ENCODE measurements at places on chromosomes 1 and 21.

DNA sequence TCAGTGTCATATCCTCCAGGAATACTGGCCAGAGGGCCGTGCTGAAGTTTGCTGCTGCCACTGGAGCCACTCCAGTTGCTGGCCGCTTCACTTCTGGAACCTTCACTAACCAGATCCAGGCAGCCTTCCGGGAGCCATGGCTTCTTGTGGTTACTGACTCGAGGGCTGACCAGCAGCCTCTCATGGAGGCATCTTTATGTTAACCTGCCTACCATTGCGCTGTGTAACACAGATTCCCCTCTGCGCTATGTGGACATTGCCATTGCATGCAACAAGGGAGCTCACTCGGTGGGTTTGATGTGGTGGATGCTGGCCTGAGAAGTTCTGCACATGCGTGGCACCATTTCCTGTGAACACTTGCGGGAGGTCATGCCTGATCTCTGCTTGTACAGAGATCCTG lies 24.8 kb downstream of the MTR start:
- DNase-seq: no peak

GRCh38 chr1:38474738-38475623 lies 384.6 kb downstream of the RRAGC start:
- no peak for DNase-seq

DNA sequence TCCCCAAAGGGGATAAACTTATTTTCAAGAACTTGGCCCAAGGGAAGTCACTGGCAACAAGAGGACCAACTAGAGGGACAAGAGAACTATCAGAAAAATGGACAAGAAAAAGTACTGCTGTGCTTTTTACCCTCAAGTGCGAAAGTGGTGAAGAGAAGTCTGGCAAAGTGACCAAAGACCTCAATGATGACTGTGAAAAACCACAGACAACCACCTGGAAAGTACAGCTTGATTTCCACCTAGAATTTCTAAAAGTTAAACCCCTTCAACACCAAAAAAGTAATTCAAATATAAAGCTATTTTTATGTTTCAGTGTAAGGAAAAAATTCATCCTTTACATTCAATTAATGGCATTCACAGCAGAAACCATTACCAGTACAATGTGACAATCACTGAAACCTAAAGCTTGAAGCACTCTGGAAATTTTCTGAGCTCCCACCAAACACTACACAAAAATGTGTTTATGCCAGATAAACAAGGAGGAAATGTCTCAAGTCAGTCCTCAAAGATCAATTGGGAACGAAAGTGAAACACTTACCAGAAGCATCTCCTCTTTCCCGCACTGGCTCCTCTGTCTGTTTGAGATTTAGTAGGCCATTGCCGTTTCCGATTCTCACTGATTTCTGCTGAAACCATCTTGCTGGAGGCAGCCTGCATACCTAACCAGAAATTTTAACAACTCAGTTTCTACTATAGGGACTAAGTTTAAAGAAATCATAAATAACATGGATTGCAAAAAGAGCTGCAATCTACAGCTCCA lies 8.3 kb downstream of the SDE2 start:
- DNase-seq: no peak

GRCh38 chr1:151995774-151996173 lies 2.1 kb upstream of the S100A10 start:
- DNase-seq: no peak

- no peak for DNase-seq
These were observed 8.2 kb downstream of the CEP170 start for GRCh38 chr1:243246916-243247315.

DNA sequence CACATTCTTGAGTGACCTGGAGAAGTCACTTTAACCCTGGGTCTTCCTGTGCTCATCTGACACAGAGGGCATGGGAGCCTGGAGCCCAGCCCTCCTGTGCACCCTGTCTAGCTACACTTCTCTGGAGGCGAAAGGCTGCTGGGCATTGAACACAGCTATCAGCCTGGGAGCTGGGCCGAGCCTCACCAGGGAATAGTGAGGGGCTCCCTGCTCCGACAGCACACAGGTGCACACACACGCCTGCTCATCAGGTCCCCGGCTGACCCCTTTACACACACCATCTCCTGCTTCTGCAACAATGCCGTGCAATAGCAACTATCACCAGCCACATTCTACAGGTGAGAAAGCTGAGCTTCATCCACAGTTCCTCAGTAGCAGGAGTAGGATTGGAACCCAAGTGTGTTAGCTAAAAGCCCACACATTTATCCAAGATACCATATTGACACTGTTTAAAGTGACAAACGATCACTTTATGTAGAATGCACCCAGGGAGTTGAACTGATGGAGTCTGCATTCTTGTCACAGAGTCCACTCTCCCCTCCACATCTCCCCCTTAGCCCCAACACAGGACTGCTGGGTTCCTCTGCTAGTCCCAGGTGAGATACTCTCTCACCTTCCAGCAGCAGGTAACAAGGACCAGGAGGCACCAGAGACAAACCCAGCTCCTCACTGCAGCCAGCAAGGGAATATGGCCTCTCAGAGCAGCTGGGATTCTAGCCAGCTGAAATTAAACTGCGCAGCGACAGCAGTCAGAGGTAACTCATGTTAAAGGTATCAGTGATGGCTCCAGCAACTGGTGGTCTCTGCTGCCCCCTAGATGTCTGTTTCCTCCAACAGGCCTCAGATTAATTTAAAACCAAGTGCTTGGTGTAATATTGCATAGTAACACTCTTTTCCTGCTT lies 18.3 kb upstream of the CAPN8 start:
- no peak for DNase-seq

DNA sequence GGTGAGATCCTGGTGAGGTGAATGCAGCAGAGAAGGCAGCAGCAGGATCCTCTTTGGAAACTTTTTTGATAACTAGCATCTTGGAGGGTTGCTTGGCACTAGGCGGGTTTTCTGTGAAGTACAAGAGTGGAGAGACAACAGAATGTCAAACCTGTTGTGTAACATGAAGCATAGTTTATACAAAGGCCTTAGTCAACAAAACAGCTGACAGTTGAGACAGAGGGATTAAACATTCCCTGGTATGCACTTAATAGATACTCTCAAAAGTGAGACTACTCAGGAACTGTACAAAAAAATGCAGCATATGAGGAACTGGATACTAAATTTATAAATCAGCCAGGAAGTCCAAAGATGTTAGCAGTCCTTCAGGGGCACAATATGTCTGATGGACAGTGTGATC lies 16.4 kb upstream of the CCDC17 start:
- DNase-seq: no peak

GRCh38 chr1:225541383-225541782 lies 111.5 kb downstream of the ENAH start:
- no peak for DNase-seq

DNA sequence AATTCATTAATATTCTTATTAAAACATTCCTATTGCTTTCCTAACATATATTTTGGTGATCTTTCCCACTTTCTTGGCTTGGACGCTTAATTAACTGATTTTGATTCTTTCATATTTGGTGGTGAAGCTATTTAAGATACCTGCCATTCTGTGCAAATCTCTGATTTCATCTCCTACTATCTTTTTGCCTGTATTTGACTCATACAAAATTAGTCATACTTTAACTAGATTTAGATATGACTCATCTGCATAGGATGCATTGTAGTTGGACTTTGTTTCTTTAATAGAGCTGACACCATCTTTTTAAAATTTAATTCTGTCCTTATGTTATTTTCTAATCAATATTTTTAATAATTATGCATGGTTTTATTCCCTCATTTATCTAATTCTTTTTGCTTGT lies 93.8 kb upstream of the PLPPR4 start:
- DNase-seq: no peak

DNA sequence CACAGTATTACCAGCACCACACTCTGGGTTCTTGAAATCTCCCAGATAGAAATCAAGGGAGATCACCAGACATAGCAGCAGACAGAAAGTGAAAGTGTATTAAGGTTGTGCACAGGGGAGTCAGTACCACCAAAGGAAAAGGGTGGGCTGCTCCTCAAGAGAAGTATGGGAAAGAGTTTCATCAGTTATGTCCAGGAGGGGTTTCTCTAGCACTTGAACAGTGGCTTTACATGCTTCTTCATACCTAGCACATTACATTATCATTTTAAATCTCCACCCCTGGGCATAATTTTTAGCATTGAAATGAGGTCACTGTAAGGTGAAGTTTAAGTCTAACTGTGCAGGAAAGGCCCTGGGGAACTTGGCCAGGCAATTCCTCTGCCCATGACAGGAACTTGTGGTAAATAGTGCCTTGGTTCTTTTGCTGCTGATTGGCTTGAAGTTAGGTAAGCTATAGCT lies 601.0 kb downstream of the NUF2 start:
- DNase-seq: no peak

DNA sequence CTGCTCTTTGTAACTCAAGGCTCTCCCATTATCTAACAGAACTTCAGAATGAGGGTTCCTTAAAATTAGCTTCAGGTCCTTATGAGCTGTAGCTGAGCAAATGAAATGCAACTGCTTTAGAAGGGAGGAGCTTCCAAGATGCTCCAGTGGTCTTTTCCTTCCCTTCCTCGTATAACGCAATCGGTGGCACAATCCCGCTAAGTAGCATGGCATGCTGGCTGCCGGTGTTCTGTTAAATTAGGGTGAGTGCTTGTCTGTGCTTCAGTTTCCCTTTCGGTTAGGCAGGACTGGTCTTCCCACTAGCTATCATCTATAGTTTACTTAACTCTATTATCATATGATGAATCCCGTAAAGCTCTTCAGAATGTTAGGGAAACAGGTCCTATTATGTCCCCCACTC lies 917 bp downstream of the KIAA0040 start:
- DNase-seq: peak; percentile 26

- no peak for DNase-seq
These were observed 912.6 kb downstream of the TTLL7 start for GRCh38 chr1:83086346-83086745.

GRCh38 chr1:179142889-179143299 lies 61.0 kb downstream of the TOR3A start:
- DNase-seq: no peak

GRCh38 chr21:24636696-24637095 lies 970.6 kb downstream of the MRPL39 start:
- DNase-seq: no peak

GRCh38 chr1:59074598-59074997 lies 222.3 kb upstream of the FGGY start:
- no peak for DNase-seq

GRCh38 chr1:52530563-52531144 lies 22.2 kb downstream of the TUT4 start:
- DNase-seq: no peak

GRCh38 chr1:182389619-182390047 lies 2.0 kb downstream of the GLUL start:
- DNase-seq: no peak

DNA sequence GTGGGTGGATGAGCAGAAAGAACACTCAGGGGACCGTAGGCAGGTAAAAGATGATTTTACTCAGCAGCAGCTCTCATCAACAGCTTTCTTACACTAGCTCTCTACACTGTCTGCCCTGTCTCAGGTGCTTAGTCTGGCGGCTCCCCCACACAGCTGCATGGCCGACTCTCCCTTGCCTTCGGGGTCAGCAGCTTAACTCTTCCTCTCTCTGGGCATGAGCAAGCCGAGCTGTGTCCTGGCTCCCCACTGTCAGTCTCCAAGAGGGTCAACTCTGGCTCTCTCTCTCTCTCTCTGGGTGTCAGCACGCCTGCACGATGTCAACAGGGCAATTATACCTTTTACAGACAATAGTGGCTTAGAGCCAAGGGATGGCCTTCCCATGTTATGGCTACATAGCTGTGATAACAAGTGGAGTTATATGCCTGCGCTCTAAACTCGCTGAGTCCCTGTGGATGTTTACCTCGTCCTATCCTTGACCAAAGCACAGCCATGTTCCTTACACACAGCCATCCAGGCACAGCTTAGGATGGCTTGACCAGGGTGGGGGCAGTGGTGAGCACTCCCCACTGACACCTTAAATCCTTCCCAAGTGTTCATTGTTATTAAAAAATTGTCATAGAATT lies 3.1 kb upstream of the BCL10 start:
- no peak for DNase-seq

- DNase-seq: no peak
These were observed 128.4 kb upstream of the C21orf91 start for GRCh38 chr21:17947531-17947930.

DNA sequence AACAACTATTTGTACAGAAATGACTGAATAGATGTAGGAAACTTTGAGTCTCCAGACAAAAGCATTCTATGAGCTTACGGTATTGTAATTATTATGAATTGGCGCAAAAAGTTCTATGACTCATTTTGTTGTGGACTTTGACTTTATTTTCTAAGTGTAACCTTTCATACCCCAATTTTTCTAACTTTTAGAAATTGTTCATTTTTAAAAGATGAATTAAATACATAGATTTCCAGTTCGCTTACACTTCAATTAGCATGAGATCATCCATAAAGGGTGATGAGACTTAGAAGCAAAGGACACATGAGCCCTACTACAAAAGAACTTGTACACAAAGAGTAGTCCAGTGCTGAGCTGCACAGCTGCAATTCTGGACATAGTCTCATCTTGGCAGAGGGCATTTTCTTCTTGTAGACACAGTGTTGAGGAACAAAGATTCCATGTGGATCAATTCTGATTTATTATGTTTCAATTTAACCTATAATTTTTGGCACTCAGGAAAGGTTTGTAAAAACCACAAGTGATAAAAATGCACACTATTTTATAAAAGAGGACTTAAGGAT lies 431.1 kb downstream of the LRRIQ3 start:
- DNase-seq: no peak

GRCh38 chr1:17976854-17977253 lies 130.7 kb upstream of the IGSF21 start:
- no peak for DNase-seq

DNA sequence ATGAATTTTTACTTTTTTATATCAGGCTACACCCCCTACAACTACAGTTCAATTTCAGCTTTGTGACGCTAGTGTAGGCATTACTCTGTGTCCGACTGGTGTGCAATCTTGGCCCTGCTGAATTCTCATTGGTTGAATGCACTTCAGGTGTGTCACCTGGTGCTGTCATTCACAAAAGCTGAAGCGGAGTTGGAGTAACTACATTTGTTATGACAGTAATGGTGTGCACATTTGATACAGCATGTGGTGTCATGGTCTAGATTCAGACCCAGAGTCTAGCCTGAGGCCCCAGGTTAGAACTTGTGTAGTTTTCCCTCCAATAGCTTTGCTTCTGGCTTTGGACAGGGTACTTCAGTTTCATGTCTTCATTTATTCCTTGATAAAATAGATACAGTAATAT lies 88.7 kb downstream of the C1orf94 start:
- DNase-seq: no peak

GRCh38 chr1:162069334-162070093 lies at the start of gene NOS1AP:
TSS of gene NOS1AP (plus strand) at chr1:162069691. CDS start at chr1:162070178, 487 bp downstream.
- DNase-seq: peak; percentile 74

DNA sequence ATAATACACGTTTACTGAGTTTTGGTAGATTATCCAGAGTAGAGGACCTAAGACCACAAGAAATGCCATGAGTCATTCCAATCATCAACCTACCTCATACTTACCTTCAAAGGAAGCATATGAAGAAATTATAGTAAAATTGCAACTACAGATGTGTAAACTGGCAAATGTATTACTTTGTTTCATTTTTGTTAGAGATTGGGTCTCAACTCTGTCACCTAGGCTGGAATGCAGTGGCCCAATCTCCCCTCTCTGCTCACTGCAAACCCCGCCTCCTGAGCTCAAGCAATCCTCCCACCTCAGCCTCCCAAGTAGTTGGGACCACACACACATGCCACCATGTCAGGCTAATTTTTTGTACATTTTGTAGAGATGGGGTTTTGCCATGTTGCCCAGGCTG lies 5.2 kb downstream of the TMCO1 start:
- DNase-seq: no peak

- DNase-seq: no peak
These were observed 163.4 kb downstream of the HHIPL2 start for GRCh38 chr1:222384531-222384930.

GRCh38 chr1:163837206-163837605 lies 515.5 kb downstream of the NUF2 start:
- DNase-seq: no peak
